ENCODE measurements at places on chromosomes 2 and 18.

DNA sequence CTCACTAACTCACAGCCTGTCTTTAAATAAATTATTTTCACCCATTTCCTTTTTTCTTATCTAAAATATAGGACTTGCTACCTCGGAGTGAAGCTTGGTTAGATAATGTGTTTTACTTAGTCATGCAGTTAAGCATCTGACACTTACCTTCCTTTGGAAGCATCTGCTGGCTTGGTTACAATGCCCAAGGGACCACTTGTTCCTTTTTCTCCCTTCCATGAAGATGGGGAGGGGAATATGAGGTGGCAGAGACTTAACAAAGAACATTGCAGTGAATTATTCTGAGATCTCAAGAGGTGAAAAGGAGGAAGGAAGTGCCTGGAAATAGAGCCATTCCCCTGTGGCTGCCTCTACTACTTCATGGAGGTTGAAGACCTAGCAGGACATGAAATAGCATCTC is 145.4 kb upstream of the FOSL2 start:
- DNase-seq, result no peak

GRCh38 chr2:230874876-230875275 is 10.1 kb downstream of the ITM2C start:
- no peak for DNase-seq

GRCh38 chr2:205713086-205713485 is 30.8 kb downstream of the NRP2 start:
- DNase-seq, result no peak

- DNase-seq, result no peak
These were observed 1157.4 kb downstream of the RPIA start for GRCh38 chr2:89848763-89849368.

- DNase-seq, result no peak
These were observed 107.4 kb downstream of the TMEM200C start for GRCh38 chr18:5787936-5788335.

GRCh38 chr2:67645280-67646138 is 248.4 kb downstream of the ETAA1 start:
- DNase-seq, result no peak

DNA sequence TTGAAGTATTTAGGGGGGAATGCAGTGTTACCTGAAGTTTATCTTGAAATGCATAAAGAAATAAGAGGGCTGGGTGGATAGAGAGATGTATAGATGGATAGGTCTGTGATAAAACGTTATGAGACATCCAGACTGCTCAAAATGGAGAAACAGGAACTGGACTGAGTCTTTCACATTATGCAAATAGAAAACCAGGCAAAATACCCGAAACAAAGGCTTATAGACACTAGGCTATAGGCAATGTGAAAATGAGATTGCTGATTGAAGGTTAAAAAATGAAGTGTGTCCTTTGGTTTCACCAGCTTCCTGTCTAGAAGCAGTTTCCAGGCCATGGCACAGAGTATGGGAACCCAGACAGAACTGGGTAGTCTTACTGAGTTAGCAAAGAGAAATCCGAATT is 24.9 kb upstream of the SLC3A1 start:
- DNase-seq, result no peak

GRCh38 chr2:218419630-218420216 is 800 bp downstream of the VIL1 start:
- no peak for DNase-seq

Measured in naive thymus-derived CD4-positive, alpha-beta T cell (primary cell).